ENCODE measurements at places on chromosomes 3 and 15.

- DNase-seq, result no peak
These were observed 77.5 kb upstream of the IL12A start for GRCh38 chr3:159910991-159911663.

DNA sequence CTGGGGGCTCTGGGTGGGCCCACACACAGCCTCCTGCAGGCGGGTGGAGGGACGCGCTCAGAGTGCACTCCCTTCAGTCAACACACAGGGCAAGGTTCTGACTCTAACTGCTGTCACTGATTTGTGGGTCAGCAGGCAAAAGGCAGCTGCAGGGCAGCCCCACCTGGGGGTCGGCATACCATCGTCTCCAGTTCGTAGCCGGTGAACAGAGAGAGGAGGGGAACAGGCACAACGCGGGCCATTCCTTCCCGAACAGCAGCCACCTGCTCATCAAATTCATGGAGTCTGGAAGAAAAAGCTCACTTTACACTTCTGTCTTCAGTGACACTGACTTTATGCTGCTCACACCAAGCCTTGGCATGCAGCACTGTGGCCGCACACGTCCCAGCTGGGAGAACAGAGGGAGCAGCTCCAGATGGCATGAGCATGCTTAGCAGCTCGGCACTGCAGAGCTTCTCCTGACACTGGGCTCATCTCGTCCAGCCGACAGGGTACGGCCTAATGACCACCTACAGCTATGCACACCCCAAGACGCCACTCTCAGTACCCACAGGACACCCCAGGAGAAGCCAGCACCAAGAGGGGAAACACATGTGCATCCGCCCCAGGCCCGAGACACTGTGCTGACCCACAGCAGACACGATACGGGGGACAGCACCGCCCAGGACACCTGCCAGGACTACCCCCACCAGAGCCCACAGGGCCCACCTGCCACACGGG is 14.4 kb upstream of the OCA2 start:
- DNase-seq, result no peak

DNA sequence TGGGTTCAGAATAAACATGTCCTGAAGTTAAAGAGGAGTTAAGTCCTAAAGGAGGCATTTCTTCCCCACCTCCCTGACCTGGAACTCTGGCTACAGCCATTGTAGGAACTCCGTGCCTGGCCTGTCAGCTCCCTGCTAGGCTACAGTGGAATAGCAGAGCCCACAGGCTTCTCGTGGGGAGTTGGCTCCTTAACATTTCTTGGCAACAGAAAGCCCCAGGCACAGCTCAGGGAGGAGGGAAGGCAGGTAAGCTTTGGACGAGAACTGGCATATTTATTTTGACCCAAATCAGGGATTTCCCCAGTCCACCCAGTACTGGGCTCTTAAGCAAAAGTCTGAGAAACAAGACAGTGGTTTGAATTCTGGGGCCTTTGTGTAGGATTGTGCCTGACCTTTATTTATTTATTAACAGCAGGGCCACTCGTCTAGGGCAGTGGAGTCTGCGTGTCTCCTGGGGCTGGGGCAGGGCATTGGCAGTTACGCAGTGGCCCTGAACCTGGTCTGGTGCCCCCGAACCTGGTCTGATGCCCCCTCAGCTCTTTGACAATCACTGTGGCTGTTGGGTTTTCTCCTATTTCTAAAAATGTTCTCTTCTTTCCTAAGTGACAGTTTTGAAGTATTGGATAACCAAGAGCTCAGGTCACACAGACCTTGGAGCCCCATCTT is 7.9 kb upstream of the ISG20 start:
- DNase-seq, result no peak

DNA sequence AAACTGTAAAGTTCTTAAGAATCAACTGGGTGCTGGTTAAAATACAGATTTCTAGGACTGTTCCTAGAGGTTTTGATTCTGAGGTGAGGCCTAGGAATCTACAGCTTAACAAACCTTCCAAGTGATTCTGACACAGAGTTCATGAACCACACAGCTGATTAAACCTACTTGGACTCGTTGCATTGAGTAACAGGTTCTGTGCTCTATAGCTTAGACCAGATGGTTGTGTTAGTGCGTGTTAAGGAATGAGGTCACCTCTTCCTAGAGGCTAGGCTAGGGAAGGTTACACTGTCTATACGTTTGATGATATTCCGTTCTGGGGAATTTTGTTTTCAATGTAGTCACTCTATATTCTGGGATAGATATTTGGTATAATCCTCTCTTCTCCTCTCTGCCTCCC is 21.9 kb downstream of the EID1 start:
- no peak for DNase-seq

- no peak for DNase-seq
These were observed 18.7 kb downstream of the CHST14 start for GRCh38 chr15:40489274-40490175.

- DNase-seq, result no peak
These were observed 173.7 kb downstream of the ATG7 start for GRCh38 chr3:11445883-11446282.
